Activated naive CD4-positive, alpha-beta T cell (primary cell): ENCODE measurements at places on chromosomes 2 and 18.

GRCh38 chr2:67329513-67329912, 67.6 kb upstream of the ETAA1 start:
- DNase-seq = no peak

DNA sequence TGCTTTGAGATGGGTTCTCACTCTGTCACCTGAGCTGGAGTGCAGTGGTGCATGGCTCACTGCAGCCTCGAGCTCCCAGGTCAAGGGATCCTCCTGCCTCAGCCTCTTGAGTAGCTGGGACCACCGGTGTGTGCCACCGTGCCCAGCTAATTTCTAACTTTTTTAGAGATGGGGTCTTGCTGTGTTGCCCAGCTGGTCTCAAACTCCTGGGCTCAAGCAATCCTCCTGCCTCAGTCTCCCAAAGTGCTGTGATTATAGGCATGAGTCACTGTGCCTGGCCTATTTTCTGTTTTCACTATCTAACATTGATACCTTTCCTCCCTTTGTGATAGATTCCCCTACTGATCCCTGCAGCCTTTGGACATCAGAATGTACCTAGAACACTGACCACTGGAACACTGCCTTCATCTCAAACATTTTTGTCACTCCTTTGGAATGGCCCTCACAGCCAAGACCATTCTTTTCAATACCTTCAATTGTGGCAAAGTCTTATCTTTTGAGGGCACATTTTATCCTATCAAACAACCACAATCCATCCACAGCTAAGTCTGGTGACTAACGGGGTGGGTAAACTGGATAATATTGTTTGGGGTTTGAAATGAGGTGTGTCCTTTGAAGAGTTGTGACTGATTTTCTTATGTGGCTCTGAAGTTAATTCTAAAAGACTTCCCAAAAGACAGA, 43.7 kb downstream of the EPAS1 start:
- DNase-seq = no peak

GRCh38 chr2:239374896-239375277, 25.9 kb downstream of the HDAC4 start:
- no peak for DNase-seq

- no peak for DNase-seq
Measured at GRCh38 chr2:2707206-2707991, 376.3 kb upstream of the MYT1L start.

- no peak for DNase-seq
Measured at GRCh38 chr2:161217597-161218185, 57.5 kb downstream of the TANK start.

DNA sequence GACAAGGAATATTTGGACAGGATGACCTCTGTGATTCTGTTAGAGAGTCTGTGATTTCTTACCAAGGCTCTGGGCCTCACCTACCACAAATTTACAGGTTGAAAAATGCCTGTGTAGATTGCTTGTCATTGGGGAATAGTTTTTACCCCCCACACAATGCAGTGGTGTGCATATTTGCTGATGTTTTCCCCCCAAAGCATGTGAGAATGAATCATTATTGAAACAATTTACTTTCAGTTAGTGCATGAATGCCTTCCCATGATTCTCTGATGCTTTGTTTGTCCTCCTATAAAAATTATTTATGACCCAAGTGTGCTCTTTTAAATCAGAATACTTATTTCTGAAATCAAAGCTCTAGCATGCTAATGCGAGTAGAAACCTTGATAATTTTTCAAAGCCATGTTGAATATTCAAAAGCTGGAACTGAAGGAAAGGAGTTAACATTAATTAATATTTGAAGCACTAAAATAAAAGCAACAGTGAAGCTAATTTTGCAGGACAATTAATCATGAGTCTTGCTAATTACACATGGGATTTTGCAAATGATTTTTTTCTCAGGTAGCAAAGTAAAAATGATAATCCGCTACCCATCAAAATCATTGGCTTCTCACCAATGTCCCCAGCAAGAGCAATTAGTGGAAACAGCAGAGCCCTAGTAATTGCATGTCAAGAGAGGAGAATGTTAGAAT, 361.2 kb upstream of the HNRNPA3 start:
- DNase-seq = no peak

DNA sequence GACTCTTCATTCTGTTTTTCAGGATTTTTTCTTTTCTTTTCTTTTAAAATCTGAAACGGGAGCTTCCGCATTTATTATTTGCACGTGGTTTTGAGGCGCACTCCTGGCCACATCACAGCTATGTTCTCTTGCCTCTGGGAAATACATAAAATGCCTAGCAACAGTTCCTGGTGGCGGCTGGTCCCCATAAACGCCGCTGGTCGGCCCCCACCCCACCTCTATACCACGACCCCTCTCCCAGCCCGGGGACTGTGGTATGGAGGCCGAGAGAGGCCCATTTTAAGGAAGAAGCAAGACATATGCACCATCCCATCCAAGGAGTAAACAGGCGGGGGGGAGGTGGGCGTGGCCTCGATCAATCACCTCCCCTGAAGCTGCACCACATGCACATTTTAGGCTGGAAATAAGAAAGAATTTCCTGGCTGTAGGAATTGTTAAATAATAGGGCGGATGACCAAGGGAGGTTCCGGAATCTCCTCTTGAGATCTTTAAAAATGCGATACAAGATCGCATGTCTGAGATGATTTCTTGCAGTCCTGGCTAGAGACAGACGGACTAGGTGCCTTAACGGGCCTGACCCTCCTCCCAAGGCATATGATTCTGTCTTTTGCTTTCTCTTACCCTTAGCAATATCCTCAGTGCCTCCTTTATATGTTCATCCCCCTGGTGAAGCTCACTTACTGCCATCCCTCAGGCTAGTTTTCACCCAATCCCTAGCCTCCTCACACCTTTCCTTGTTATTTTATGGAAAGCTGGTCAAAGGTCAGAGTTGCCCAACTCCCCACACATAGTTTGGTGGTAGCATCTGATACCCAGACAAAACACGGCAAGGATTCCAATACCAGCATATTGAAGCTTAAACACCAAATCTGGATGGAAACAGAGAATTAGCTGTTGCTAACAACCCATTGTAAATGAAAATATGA, 82.4 kb downstream of the BCL2 start:
- DNase-seq = no peak

- no peak for DNase-seq
Measured at GRCh38 chr2:121529439-121530211, 1.1 kb upstream of the RNU4ATAC start.

- no peak for DNase-seq
Measured at GRCh38 chr2:10309286-10309685, 6.6 kb downstream of the HPCAL1 start.
